AML-193 (cell line): ENCODE measurements at places on chromosomes 2 and 18.

GRCh38 chr2:216112926-216113325 is 3.8 kb downstream of the XRCC5 start:
- DNase-seq = no peak

DNA sequence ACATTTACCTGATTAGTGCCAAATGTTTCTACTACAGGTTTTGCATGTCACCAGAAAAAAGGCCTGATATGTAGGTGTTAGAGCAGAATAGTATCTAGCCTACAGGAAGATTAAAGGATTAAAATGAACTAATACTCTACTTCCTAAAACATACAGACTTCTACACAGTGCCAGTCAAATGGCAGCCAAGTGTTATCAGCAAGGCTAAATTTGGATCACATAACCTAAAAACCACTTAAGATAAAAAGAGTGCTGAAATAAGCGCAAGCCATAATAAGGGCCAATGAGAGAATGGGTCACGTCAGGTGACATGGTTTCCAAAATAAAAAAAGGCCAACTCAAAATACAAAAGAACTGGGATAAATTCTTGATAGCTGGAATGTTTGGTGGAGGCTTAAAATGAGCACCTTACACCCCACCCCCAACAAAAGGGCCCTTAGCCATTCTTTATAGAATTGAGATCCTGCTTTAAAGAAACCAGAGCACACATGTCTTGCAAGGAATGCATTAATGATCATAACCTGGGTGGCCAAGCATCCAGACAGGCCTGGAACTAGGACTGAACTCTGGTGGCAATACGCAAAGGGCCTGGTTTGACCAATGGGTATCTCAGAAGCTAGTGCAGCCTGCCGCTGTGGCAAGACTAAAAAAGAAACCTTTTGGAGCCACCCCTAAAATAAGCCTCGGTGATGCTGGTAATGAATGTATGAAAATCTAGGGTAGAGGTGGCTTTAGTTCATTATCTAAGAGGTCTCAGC is 32.4 kb downstream of the IRS1 start:
- no peak for DNase-seq

GRCh38 chr2:26946841-26947784 is 23.3 kb upstream of the MAPRE3 start:
- peak; percentile 16 for DNase-seq

- no peak for DNase-seq
These were observed 147.2 kb upstream of the SPATS2L start for GRCh38 chr2:200159357-200159707.
